LHCN-M2 (cell line): ENCODE measurements at places on chromosomes 1 and 21. TPM values are rescaled to one million over a fixed set of nuclear protein-coding genes. Genes with fewer than 3 reads are reported as not detected.

DNA sequence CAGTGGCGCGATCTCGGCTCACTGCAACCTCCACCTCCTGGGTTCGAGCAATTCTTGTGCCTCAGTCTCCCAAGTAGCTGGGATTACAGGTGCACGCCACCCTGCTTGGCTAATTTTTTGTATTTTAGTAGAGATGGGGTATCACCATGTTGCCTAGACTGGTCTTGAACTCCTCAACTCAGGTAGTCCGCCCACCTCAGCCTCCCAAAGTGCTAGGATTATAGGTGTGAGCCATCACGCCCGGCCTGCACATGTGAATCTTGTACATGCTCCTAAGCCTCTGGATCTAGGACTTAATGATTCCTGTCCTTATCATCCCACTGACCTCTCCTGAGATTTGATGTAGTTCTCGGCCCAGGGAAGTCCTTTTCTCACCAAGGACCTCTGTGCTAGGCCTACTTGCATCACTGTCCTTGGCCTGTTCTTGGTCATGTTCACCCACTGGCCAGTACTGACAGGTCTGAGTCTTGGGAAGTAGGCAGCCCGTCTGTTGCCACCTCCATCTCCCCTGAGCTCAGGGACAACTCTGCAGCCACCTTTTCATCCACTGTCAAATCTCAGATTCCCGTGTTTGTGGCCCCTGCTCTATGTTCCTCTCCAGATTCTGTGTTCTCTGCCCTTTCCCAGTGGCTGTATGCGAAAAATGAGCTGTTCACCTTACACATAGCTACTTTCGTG lies 9.4 kb downstream of the HYI start:
- no peak for DNase-seq

DNA sequence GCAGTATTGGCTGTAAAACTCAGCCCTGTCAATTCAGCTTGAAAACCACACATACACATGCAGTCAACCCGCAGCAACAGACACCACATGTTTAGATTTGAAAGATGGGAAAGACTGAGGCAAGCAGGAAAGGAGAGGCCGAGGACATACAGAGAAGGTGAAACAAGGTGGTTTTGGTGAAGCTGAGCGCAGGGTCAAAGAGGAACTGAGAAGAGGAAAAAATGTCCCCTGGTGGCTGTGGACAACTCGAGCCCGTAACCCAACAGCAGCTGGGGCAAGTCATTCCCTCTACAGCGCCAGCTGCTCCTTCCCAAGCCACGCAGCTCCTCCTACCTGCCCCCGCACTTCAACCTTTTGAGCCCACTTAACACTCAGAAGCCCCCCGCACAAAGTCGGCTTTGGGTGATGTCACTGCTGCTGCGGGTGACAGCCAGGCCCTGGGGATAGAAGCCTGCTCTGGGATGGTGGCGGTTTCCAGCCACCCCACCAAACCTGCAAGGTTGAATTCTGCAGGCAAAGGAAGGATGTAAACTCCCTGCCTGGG lies 63.0 kb downstream of the KCNN3 start:
- DNase-seq, result no peak

DNA sequence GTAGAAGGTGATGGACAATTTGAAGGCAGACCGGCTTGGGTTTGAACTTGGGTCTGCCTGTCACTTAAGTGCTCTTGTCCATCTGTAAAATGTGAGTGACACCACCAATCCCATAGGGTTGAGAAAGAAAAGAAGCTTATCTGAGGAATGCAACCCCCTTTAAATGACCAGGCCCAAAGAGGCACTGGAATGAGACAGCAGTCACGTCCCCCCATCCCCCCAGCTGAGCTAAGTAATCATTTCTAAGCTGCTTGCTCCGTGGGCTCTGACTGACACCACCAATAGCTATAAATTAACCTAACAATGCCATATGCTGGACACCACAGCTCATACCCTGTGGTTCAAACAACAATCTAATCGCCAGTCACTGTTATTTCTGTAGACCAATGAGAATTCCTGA lies 15.1 kb downstream of the LCA5L start:
- no peak for DNase-seq

GRCh38 chr1:88609051-88609450 lies 75.0 kb upstream of the PKN2 start:
- DNase-seq, result no peak

C1orf53 gene
- total RNA-seq, result 11.1 and 12.7 TPM in 2 replicates

DNA sequence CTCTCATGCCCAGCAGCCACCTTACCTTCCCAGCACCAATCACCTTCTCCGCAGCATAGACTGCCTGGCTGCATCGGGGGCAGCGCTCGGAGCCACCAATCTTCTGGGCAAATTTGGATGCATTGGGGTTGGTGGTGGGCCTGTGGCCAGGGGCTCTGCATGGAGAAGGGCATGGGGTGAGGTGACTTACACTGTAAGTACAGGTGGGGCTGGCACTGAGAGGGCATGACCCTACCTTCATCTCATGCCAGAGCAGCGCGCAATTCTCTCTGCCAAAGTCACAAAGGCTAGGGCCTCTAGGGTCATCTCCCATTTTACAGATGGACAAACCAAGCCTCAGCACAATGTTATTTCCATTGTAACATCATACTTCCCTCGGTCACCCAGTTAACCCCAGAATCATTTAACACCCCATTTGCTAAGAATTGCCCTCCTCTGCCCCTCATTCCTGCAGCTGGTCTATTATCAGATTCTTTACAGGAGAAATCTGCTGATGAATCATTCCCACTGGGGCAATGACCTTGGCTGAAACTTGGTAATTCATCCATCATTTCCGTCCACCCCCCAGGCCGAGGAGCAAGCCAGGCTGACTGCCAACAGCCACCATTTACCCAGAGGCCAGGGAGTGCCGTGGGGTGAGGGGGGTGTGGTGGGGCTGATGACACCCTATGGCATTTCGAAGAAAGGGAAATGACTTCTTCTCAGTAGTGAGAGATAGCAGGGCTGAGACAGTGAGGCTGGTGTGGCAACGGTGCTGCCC lies 17.9 kb downstream of the CSRP1 start:
- peak; percentile 97 for DNase-seq

GRCh38 chr1:1758692-1759455 lies 19.4 kb downstream of the NADK start:
- no peak for DNase-seq

GRCh38 chr1:234509457-234510328 lies 30.7 kb upstream of the TARBP1 start:
- no peak for DNase-seq
